ENCODE measurements at places on chromosomes 5 and 9.

GRCh38 chr9:81028504-81028903 is 660.8 kb downstream of the TLE1 start:
- DNase-seq = no peak

- no peak for DNase-seq
These were observed 279.3 kb upstream of the ANKRD55 start for GRCh38 chr5:56512313-56512996.

DNA sequence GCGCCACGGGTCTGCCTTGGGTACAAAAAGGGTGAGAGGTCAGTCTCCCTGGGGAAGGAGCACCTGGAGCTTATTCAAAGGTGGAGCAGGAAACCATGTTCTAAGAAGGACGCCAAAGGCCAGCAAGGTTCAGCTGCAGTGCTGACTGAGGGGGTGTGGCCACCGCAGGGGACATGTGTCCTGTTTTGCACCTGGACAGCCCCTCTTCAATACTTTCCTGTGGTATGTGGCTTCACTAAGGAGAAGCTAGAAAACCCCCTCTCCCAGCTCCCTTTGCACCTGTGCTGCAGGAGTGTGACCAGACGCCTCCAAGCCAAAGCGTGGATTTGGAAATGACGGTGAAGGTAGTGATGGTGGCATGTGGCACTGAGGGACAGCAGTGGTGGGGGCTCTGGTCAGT is 23.6 kb downstream of the TRIM14 start:
- DNase-seq = no peak

GRCh38 chr9:124676159-124676551 is 95.0 kb downstream of the NR6A1 start:
- DNase-seq = no peak

GRCh38 chr9:79325501-79325900 is 246.3 kb upstream of the TLE4 start:
- DNase-seq = no peak

- DNase-seq = no peak
These were observed 166.0 kb downstream of the TTLL11 start for GRCh38 chr9:121927081-121927480.

DNA sequence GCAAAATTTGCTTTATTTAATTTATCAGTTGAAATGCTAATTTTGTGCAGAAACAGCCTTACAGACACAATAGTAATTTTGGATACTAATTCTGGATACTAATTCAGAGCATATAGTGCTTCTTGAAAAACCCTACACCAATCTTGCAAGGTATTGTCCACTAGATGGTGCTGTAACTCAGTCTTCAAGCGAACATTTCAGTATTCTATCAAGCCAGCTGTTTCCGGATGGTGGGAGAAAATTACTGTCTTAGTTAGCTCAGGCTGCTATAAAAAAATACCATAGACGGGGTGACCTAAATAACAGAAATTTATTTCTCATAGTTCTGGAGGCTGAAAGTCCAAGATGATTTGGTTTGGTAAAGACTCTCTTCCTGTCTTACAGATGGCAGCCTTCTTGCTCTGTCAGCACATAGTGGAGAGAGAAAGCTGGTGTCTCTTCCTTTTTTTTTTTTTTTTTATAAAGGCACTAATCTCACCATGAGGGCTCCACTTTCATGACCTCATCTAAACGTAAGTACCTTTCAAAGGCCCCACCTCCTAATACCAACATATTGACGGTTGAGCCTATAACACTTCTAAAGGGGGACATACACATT is 1306.5 kb upstream of the CDH9 start:
- DNase-seq = no peak

DNA sequence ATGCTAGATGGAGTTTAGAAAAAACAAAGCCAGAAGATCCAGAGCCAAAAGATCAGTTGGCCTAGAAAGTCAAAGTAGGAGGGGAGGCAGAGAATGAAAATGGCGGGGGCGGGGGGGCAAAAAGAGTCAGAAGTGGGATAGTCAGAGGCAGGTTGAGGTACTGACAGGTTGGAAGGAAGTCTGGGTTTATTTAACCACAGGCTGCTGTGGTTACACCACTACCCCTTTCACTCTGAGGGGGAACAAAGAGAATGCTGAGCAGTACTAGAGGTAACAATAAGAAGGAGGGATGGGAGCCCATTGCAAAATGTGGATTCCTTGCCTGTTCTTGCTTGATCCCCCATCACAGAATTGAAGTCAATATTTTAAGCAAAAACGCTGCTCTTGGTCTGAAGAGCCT is 111.8 kb downstream of the CAVIN4 start:
- DNase-seq = no peak

DNA sequence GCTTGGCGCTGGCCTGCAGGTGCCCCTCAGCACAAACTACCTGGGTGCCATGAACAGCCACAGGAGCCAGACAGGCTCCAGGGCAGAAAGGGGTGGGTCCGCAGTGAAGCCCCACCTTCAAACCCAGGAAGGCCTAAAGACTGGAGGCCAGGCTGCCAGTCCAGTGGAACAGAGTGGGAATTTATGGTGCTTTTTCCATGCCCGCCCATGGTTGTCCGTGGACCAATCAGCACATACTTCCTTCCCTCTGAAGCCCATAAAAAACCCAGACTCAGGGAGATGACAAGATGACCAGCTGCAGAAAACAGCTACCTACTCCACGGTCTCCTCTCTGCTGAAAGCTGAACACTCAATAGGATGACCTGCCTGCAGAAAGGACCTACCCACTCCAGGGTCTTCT is 275.4 kb upstream of the ADRA1B start:
- DNase-seq = no peak

GRCh38 chr5:8727396-8727795 is 818.5 kb downstream of the SEMA5A start:
- DNase-seq = no peak

GRCh38 chr5:148823871-148824270 is 2.5 kb upstream of the ADRB2 start:
- no peak for DNase-seq

- DNase-seq = no peak
These were observed 118.2 kb upstream of the SLC44A1 start for GRCh38 chr9:105126226-105126625.

DNA sequence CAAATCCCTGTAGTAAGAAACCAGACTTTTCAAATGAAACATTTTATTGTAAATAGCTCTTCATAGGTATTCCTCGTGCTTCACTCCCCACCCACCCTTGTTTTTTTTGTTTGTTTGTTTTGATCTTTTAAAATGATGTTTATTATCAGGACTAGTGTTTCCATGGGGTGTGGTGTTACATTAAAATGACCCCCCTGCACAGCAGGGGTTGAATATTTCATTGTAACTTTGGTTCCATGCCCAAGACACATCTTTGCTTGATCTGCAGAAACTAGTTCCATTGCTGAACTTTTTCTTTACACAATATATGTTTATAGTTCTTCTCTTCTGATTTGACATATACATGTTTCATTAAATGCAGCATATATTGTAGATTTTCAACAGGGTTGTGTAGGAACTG is 81.3 kb upstream of the DPYSL3 start:
- DNase-seq = no peak

DNA sequence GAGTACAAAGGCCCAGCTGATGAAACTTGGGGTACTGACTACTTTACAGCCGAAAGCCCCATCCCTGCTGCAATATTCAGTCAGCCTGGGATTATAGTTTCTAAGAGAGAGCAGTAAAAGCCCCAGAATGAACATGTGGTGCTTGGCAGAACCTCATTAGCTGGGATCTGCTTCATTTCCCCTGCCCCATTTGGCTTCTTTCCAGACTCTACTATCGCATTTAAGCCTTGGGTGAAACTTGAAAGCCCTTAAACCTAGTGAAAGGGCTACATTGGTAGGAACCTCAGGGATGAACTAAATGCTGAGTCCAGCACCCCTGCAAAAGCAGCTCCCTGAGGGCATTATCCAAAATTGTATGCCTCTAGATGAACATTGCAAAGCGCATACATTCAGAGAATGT is 631.1 kb downstream of the ACTL7B start:
- no peak for DNase-seq

- no peak for DNase-seq
These were observed 132.3 kb upstream of the COL5A1 start for GRCh38 chr9:134509281-134509680.
